ENCODE measurements at places on chromosomes 7 and 10.
A peak's percentile ranks its signal among the peaks of the same experiment; 100 is the strongest.

GRCh38 chr7:103113164-103113563, 35.7 kb downstream of the NAPEPLD start:
- DNase-seq: no peak

DNA sequence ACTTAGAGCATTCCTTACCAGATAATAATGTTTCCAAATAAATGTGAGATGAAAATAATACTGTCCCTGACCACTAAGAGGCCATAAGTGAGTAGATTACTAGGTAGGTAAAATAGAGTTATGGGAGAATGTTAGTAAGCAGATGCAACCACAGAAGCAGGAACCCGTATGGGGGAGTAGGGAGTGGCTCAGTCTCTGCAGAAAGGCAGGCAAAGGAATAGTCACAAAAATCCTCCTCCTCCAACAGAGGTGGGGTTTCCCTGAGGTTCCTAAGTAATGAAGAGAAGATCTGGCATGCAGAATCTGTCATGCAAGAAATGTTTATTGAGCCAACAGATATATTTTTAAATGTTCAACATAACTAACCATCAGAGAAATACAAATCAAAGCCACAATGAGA, 9.0 kb upstream of the YAE1 start:
- DNase-seq: no peak

- DNase-seq: no peak
Measured at GRCh38 chr10:124087672-124088634, 5.4 kb downstream of the CHST15 start.

GRCh38 chr7:121505540-121506182, 109.6 kb upstream of the FAM3C start:
- no peak for DNase-seq

DNA sequence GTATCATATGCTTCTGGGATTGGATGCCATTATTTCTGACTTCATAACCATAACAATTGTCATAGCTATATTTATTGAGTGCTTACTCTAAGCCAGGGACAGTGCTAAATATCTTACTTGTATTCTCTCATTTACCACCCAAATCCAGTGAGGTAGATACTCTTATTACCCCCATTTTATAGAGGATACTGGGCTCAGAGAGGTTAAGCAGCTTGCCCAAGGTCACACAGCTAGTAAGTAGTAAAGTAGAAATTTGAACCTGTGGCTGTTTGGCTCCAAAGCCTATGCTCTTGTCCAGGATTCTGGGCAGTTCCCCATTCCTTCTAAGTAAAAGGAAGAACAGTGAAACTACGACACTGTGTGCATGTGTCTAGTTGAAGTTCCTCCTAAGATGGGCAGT, 56.5 kb downstream of the COL13A1 start:
- no peak for DNase-seq

DNA sequence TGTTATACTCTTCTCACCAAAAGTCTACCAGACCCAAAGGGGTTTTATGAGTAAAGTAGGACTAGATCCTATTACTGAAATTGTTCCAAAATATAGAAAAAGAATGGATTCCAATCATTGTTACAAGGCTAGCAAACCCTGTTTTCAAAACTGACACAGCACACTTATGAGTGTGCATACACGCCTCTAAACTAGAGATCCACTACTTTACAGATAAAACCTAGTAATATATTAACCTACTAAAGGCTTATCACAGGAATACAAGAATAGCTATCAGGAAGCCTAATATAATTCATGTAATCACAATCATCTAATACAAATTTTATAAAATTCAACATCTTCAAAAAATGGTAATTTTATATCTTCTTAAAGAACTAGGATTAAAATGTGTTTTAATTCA, 52.2 kb downstream of the ERCC6 start:
- no peak for DNase-seq

DNA sequence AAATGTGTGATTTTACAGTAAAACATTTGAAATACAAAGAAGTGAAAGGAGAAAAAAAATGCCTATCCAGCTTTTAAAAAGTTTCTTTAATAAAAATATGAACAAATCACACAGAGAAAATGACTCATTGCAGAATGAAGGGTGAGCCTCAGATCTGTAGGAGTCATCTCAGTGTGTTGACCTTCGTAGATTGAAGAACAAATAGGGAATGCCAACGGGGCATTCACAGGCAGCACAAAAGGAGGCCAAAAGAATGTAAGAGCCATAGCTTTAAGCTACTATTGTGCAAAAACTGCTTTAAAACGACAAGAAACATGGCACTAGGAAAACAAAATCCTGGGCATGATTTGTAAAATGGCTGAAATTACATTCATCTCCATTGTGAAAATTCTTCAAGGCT, 782.7 kb upstream of the CELF2 start:
- no peak for DNase-seq

- no peak for DNase-seq
Measured at GRCh38 chr10:8352171-8353075, 297.9 kb downstream of the GATA3 start.

DNA sequence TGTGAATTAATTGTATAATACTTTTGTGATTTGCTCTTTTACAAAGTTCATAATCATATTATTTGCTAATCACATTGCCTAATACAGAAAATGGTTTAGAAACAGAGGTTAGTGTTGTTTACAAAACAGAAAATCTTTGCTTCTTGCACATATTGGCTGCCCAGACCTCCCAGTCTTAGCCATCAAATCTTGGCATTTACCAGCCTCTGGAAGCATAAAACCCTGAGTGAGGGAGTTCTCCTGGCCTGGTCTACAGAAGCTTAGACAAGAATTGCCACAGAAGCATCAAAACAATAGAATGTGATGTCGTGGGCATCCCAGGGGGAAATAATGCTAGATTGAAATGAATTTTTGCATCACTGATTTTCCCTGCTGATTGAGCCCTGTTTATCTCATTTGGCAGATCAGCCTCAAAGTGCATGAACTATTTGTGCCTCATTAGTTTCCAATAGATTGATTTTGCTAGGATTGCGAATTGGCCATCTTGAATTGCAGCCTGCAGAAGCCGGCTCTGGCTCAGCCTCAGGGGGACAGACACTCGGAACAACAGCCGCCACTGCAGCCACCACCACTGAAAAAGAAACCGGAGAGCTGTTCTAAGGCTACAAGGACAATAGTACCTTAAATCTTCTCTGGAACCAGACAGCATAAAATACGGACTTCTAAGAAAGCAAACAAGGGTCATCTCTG, 11.1 kb upstream of the SORBS1 start:
- no peak for DNase-seq

GRCh38 chr7:131072505-131073091, 255.1 kb upstream of the MKLN1 start:
- DNase-seq: peak; percentile 48

GRCh38 chr7:106015381-106016218, 52.5 kb downstream of the CDHR3 start:
- DNase-seq: peak; percentile 66

GRCh38 chr7:94547126-94547525, 37.5 kb downstream of the CASD1 start:
- DNase-seq: no peak

DNA sequence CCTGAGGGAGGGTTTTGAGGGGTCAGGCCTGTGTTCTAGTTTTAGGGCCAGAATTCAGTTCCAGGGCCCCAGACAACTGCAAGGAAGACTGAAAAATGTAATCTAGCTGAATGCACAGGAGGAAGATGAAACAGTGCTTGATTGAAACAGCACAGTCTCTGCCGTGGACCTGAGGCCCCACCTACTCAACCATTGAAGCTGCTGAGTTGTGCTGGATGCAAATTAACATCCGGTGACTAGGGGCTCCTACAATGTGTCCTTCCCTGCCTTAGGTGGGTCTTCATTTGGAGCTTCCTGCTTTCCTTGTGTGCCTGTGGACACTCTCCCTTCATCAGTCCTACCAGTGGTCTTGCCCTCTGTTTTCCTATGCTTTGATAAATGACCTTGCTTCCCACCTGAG, 5.7 kb downstream of the GLRX3 start:
- DNase-seq: no peak

DNA sequence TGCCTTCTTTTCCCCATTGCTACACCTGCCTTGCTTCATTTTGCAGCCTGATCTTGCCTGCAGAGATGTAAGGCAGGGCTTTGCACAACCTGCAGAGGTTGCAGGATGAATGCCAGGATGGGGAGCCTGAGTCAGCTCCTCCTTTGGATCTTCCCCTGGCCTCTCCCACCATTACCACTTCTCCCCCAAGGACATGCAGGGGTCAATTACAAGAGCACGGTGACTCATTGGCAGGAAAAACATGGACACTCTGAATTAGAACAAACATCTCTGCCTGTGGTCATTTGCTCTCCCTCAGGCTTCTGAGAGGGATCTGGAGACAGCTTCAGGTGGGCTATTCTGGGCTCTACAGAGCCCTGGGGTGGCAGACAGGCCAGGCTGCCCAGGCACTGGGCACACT, 89.2 kb downstream of the HERPUD2 start:
- DNase-seq: no peak

DNA sequence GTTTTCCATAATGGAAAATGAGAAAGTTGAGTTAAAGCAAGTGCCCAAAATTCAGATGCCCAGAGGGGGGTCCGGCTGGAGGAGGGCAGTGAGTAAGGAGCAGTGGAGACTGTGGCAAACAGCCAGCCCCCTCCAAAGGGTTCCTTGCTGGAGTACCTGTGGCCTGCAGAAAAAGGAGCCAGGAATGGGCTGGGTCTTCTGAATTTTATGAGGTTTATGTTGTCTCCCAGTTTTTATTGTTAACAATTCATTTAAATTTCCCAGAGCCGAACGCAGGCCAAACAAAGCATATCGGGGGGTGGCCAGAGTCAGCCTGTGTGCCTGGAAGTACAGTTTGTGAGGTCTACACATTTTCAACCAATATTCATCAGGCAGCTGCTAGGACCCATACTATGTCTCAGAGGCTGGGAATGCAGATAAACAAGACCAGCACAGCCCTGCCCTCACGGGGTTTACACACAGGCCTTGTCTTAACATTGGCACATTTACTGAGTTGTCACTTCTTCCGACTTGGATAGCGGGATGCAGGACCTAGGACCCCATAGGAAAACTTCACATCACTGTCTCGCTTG, 12.9 kb upstream of the CSGALNACT2 start:
- no peak for DNase-seq

DNA sequence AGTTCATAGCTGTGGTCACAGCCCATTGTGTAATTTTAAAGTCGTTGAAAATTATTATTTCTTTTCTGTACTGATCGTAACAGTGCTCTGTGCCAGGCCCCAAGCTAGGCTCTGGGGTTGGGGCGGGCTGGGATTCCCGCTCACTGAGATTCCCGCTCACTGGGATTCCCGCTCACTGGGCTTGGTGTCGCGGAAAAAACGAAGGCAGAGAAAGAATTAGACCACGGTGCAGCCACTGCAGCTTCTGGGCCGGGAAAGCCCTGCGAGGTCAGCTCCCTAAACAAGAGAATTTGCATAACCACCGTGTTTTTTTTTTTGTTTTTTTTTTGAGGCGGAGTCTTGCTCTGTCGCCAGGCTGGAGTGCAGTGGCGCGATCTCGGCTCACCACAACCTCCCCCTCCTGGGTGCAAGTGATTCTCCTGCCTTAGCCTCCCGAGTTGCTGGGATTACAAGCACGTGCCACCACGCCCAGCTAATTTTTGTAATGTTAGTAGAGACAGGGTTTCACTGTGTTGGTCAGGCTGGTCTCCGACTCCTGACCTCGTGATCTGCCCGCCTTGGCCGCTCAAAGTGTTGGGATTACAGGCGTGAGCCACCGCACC, 31.2 kb downstream of the FOXK1 start:
- DNase-seq: no peak

All from hematopoietic multipotent progenitor cell treated with erythropoietin and hydrocortisone succinate and interleukin-3 and kit ligand, for 8 days (in vitro differentiated cells).